Tongue (tissue), 3 donors: ENCODE measurements at places on chromosomes 3 and 15.

GRCh38 chr3:128392818-128393544, 73.7 kb downstream of the DNAJB8 start:
- peak; percentile 19 for DNase-seq

GRCh38 chr3:148389916-148390315, 307.8 kb upstream of the AGTR1 start:
- no peak for DNase-seq

GRCh38 chr3:18883571-18883970, 264.7 kb upstream of the KCNH8 start:
- DNase-seq = no peak

- DNase-seq = no peak
These were observed 242.6 kb upstream of the TPRG1 start for GRCh38 chr3:188929137-188929536.

- DNase-seq = no peak
These were observed 567.3 kb upstream of the ZNF717 start for GRCh38 chr3:76352511-76353284.

- DNase-seq = no peak
These were observed 54.4 kb downstream of the KCNH8 start for GRCh38 chr3:19202754-19203153.

DNA sequence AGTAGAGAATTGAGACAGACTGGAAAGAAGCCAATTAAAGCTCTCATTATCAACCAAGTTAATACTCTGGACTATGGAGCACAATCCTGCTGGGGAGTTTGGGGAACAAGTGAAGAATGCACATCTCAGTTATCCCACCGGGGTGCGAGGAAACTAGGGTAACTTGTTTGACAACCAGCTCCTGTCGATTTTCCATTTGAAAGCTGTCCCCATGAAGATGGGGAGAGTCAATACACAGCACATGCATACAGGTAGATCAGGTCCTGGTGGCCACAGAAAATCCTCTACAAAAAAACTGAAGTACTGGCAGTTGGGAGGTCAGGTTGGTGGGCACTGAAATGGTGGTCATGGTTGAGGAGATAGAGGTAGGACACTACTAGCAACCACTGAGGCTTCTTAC, 25.7 kb upstream of the GRAMD1C start:
- DNase-seq = no peak

DNA sequence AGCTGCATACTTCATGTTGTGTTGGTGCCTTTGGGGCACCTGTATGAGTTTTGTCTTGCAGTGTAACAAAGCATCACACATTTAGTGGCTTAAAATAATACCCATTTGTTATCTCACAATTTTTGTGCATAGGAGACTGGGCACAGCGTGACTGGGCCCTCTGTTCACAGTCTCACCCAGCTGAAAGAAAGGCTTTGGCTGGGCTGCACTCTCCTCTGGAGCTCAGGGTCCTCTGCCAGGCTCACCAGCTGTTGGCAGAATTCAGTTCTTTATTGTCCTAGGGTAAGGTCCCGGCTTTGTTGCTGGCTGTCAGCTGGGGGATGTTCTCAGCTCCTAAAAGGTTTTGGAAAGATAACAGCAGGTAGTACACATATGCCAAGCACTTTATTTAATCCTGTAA, 263.3 kb downstream of the CLSTN2 start:
- peak; percentile 77 for DNase-seq

DNA sequence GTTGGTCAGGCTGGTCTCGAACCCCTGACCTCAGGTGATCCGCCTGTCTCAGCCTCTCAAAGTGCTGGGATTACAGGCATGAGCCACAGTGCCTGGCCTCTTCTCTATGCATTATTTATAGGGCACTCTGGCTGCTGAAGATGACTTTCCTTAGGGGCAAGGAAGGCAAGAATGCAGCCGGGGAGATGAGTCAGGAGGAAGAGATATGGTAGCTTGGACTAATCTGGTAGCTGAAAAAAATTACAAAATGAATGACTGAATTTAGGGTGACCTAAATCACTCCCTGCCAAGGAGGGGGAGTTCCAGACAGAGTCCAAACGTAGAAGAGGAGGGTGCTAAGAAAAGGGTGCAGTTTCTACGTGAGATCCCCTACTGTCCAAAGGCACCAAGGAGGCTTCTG, 14.2 kb downstream of the RHCG start:
- DNase-seq = no peak

GRCh38 chr3:150723946-150724345, 20.2 kb upstream of the ERICH6 start:
- no peak for DNase-seq

DNA sequence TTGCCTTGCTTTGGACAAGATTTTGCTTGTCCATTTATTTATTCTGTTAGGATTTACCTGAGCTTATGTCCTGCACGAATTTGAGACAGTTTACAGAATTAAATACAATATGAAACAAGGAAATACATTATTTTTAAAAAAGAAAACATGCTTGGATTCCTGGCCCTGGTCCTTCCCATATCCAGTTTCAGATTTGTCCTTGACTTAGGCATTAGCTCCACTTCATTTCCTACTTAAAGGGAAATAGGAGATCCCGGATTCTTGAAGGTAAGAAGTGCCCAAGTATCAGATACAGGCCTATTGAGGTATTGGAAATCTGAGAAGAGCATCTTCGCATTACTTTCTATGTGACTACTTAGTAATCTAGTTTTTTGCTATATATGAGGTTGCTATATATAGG, 672.0 kb downstream of the SI start:
- DNase-seq = no peak

- DNase-seq = peak; percentile 36
These were observed 93.1 kb downstream of the DNASE1L3 start for GRCh38 chr3:58117561-58118181.

- no peak for DNase-seq
These were observed 7.9 kb upstream of the CAMK1 start for GRCh38 chr3:9777694-9778021.

DNA sequence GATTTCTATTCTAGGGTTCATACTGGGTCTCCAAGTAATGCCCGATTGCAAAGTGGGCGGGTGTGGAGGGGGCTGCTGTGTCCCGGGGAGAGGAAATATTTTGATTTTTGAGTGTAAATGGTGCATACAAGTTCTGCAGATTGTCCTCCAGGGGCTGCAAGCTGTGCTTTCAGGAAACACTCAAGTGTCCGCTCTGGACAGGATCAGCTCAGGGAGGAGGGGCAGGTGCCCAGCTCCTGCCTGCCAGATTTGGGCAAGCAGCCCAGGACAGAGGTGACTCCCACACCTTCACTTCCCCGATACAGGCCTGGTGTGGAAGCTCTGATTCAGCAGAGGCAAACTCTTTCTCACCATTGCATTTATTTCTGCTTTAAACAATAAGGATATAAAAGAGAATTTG, 142.7 kb downstream of the ALDH1A2 start:
- peak; percentile 41 for DNase-seq

- DNase-seq = no peak
These were observed 16.1 kb downstream of the PDCD10 start for GRCh38 chr3:167718582-167718981.

GRCh38 chr15:70447521-70447920, 315.8 kb downstream of the UACA start:
- no peak for DNase-seq

GRCh38 chr3:168029705-168030104, 66.0 kb downstream of the GOLIM4 start:
- DNase-seq = no peak

DNA sequence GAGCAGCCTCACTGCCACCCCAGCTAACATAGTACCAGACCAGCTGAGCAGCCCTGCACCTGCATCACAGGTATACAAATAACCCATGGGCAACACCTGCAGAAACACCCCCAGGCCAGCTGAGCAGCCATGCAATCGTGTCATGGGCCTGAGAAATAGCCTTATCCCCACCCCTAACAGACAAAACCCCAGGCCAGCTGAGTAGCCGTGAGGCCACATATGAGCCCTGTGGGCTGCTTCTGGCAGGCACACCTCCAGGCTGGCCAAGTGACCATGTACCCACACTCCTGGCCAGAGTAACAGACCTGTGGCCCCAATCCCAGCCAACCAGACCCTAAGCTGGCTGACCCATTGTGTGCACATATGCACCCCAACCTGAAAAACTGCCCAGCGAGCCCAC, 138.6 kb downstream of the DMXL2 start:
- DNase-seq = no peak

GRCh38 chr3:127790882-127791183, 31.5 kb downstream of the MGLL start:
- no peak for DNase-seq

GRCh38 chr15:66404532-66404931, 17.8 kb downstream of the MAP2K1 start:
- DNase-seq = no peak

GRCh38 chr15:73225358-73226015, 143.3 kb downstream of the HCN4 start:
- DNase-seq = no peak

GRCh38 chr3:49940667-49941249, 808 bp downstream of the RBM6 start:
- DNase-seq = no peak

DNA sequence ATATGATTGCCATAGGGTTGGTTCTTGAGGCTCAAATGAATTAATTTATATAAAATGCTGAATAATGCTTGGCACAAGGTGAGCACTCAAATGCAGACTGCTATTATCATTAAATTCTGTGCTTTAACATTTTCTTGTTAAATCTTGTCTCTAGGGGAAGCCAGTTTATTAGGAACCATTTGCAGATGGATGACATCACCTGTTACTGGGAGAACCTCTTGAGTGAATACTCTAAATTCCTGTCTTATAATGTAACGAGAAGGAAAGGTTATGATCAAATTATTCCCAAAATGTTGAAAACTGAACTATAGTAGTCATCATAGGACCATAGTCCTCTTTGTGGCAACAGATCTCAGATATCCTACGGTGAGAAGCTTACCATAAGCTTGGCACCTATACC, 6.2 kb upstream of the TIMMDC1 start:
- no peak for DNase-seq

- peak; percentile 70 for DNase-seq
These were observed 58.2 kb downstream of the FGD5 start for GRCh38 chr3:14876921-14877333.

GRCh38 chr3:98563661-98564281, 29.6 kb downstream of the CPOX start:
- DNase-seq = no peak

- DNase-seq = no peak
These were observed 136.7 kb upstream of the ADAMTS9 start for GRCh38 chr3:64824394-64824909.

DNA sequence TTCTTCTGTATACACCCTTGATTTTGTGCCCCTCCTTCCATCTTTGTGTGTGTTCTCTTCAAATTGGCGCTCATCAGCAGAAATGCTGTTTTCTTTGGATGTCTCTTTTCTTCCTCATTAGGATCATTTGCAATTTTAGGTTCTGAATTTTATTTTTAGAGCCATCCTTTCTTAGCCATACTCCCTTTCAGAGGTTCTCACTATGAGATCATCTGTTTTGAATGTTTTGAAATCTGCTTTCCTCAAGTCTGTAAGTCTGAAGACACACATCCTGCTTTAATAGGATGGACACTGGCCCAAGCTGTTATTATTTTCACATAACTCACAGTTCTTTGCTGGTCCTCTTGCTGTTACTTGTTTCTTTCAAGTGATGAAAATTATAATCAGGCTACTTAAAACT, 124.8 kb downstream of the BDH1 start:
- DNase-seq = peak; percentile 66

DNA sequence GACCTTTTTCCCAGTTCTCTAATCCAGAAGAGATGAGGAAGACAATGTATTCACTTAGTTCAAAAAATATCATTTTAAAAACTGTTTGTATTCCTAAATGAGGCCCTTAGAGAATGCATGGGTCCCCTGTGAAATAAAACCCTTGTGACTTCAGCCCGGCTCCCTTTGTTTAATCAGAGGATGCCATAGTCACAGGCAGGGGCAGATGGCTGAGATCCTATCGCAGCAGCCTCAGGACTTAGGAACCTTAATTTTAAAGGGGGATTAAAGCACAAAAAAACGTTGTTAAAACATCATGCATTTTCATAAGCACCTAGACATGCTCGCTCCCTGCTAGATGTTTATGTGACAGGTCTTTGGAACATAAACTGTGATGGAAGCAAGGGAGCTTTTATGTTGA, 176.6 kb downstream of the IL20RB start:
- peak; percentile 6 for DNase-seq

- DNase-seq = no peak
These were observed 30.8 kb downstream of the CORO2B start for GRCh38 chr15:68609629-68610028.

GRCh38 chr3:169618894-169619792, 44.4 kb downstream of the MECOM start:
- DNase-seq = no peak

DNA sequence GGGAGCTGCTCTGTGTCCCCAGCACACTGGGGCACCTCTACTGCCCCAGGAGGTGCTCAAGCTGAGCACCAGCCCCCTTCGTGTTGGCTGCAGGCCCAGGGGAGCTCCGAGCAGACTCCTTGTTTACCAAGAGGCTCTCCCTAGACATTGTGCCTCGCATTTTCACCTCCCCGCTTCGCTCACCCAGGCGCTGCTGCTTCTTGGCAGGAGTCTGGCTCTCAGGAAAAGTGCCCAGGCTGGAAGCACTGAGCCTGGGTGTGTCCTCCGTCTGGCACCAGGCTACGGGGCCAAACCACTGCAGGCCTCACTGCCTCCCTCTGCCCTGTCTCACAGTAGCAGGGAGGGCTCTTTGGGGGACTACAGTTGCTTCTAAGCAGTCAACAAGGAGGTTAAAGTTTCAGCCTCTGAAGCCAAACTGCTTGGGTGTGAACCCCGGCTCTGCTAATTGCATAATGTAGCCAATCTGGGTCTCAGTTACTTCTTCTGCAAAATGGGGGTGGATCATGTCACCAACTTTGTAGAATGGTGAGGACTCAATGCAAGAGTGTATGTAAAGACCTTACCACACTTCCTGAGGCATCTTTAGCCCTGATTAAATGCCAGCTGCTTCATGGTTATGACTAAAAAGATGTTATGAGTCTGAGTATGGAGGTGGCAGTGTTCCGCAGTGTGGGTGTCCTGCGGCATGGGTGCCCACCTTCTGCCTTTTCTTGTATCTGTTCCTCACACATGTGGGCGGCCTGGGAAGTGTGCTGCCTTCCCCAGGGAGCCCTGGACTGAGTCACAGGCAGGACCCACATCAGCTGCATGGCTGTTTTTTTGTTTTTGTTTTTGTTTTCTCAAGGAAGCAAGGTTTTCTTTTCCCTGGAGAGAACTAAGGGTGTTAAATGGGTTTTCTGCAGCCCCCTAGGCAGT, 88.9 kb downstream of the CLSTN2 start:
- peak; percentile 76 for DNase-seq

GRCh38 chr3:168475704-168476103, 380.0 kb upstream of the GOLIM4 start:
- no peak for DNase-seq

DNA sequence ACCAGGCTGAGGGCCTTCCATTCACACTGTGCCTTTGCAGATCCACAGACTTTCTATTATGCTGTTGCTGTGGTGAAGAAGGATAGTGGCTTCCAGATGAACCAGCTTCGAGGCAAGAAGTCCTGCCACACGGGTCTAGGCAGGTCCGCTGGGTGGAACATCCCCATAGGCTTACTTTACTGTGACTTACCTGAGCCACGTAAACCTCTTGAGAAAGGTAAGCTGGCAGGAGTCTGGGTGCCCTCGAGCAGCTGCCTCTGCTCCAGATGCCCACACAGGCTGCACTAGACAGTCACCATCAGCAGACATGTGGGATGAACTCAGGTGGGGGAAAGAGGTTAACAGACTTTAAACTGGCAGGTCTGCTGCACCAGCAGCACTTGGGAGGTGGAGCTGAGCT, 8.3 kb downstream of the TF start:
- peak; percentile 42 for DNase-seq
